Frontal cortex (tissue), 4 donors: ENCODE measurements at places on chromosomes 2 and 18. TPM values are rescaled to one million over a fixed set of nuclear protein-coding genes. Genes with fewer than 3 reads are reported as not detected.

The FNDC4 gene
- total RNA-seq: 45.7 TPM

DNA sequence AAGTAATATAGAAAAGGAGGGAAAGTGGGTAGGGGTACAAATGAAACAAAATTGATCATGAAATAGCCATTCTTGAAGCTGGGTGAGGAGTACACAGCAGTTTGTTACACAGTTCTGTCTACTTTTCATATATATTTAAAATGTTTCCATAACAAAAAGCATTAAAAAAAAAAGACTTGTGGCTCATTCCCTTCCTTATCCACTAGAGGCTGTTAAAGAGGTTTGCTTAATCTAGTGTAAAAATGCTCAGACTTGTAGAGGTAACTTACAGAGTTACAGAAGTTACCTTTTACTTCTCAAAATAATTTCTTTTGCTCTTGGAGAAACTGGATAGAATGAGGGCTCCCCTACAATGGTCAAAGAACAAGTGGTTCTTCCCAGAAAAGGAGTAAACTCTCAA lies 8.1 kb upstream of the WIPF1 start:
- DNase-seq: no peak

- no peak for DNase-seq
These were observed 211.0 kb downstream of the PMAIP1 start for GRCh38 chr18:60110836-60111235.

GRCh38 chr2:122034777-122035176 lies 279.3 kb downstream of the TSN start:
- DNase-seq: no peak

DNA sequence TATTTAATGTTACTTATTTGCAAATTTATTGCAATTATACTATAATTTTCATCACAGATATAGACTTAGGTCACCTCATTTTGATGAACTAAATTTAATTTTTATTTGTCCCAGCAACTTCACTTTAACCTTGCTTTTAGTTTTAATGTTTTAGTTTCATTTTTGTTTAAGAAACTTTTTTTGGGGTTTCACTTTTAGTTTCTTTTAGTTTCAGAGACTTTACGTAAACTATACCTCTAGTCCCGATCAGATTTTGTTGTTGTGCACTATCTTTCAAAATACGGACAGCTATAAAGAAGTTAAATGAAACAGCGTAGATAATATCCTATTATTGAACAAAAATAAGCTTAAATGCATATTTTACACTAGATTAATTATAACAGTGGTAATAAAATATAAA lies 460.5 kb downstream of the ERBB4 start:
- DNase-seq: no peak

GRCh38 chr18:8987241-8987640 lies 115.3 kb upstream of the NDUFV2 start:
- DNase-seq: no peak

The FOXD4L1 gene
- 0.41 TPM for total RNA-seq

The RRM2 gene
- total RNA-seq: 4.1 TPM
